ENCODE measurements at places on chromosomes 7 and 10. TPM values are rescaled to one million over a fixed set of nuclear protein-coding genes. Genes with fewer than 3 reads are reported as not detected.

GRCh38 chr10:101710059-101710695 lies 15.2 kb upstream of the FBXW4 start:
- DNase-seq: no peak

DNA sequence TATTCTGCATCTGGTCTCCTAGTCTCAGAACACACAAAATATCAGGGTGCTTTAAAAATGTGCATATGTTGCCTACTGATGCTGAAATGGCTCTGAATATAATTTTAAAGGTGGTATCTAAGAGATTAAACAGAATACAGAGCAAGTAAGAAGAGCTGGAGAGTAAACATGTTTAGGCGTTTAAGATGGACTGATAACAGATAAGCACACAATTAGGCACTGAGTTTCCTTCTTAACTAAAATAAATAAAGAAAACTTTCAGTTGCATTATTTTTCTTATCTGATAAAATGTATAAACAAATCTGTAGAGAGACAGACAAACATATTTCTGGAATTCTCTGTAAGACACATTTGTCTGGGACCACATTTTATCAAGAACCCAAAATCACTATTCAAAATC lies 35.6 kb upstream of the DGKB start:
- DNase-seq: no peak

- DNase-seq: no peak
Measured at GRCh38 chr7:27102581-27103442, at the start of gene HOXA2. Gene HOXA2, minus strand, starts transcription at chr7:27102683. Its CDS starts 183 bp downstream, at chr7:27102500.

DNA sequence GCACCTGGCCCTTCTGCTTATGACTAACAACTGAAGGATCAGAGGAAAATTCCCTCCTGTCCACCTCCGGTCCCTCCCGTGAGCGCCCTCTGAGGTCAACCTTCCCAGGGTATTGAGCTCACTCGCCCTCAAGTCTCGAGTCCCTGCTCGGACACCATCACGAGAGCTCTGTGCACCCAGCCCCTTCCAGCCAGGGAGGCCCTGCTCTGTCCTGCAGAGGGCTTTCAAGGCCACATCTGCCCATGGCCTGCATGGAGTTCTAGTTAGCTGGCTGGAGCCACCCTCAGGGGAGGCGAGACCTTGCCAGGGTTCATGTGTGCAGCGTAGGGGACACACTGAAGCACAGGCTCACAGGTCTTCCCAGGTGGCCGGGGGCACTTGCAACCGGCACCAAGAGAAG lies 110.9 kb upstream of the MACROH2A2 start:
- DNase-seq: no peak

DNA sequence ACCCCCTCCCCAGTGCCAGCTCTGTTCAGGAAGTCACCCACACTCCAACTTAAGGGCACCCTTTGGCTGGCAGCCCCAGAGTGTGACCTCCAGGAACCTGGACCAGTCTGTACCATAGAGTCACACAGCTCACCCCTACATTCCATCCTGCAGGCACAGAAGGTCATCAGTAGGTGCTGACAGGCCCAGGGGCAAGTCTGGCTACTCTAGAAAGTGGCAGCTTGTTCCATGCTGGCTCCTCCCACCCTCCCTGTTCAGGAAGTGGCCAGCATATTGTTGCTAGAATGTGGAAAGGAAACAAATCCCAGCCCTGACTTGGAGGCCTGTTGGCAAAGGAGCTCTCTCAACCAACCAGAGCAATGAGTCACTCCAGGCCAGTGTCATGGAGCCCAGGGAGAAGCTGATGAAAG lies 3.2 kb upstream of the NCOA4 start:
- peak; percentile 68 for DNase-seq

- no peak for DNase-seq
Measured at GRCh38 chr10:122427280-122427679, 27.2 kb upstream of the ARMS2 start.

GRCh38 chr10:7788639-7789286 lies 786 bp downstream of the ATP5F1C start:
- no peak for DNase-seq

- no peak for DNase-seq
Measured at GRCh38 chr7:80666376-80666775, 27.9 kb downstream of the CD36 start.

- no peak for DNase-seq
Measured at GRCh38 chr7:80129785-80130184, 4.8 kb upstream of the GNAI1 start.

The CFAP46 gene
- 1.7 TPM for total RNA-seq

The CAV2 gene
- 64.4 TPM for total RNA-seq

The VWC2 gene
- 0.10 TPM for total RNA-seq

The BBS9 gene
- 22.7 TPM for total RNA-seq

The PAPSS2 gene
- 11.7 TPM for total RNA-seq

Measured in ureter (tissue), 1 donor.